ENCODE measurements at places on chromosomes 12 and 14.

DNA sequence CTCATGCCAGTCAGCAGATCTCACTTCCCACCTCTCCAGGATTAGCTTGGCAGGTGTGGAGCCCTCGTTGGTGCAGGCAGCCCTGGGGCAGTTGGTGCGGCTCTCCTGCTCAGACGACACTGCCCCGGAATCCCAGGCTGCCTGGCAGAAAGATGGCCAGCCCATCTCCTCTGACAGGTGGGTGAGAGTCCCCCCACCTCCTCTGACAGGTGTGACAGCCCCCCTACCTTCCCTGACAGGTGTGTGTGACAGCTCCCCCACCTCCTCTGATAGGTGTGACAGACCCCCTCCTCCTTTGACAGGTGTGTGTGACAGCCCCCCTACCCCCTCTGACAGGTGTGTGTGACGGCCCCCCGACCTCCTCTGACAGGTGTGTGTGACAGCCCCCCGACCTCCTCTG lies 26.3 kb downstream of the PAPLN start:
- DNase-seq = no peak

- DNase-seq = no peak
These were observed 880 bp downstream of the PNMA1 start for GRCh38 chr14:73713206-73713802.

DNA sequence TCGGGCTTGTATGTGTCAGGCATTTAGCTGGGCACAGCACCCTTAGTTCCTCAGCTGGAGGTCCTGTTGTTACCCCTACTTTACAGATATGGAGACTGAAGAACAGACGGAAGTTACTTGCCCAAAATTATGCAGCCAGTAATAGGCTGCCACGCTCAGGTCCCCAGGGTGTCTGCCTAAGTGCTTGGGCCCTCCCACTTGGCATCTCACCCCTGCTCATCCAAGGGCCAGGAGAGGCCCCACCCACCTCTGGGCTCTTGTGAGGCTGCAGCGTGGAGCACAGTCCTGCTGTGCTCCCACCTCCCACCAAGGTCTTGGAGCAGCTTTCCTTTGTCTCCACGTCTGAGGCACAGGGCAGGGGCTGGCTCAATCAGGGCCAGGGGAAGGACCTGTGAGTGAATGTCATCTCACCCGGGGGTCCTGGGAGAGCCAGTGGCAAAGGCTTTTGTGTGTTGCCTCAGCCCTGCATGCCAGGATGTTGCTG lies 64.6 kb downstream of the BEGAIN start:
- DNase-seq = no peak

DNA sequence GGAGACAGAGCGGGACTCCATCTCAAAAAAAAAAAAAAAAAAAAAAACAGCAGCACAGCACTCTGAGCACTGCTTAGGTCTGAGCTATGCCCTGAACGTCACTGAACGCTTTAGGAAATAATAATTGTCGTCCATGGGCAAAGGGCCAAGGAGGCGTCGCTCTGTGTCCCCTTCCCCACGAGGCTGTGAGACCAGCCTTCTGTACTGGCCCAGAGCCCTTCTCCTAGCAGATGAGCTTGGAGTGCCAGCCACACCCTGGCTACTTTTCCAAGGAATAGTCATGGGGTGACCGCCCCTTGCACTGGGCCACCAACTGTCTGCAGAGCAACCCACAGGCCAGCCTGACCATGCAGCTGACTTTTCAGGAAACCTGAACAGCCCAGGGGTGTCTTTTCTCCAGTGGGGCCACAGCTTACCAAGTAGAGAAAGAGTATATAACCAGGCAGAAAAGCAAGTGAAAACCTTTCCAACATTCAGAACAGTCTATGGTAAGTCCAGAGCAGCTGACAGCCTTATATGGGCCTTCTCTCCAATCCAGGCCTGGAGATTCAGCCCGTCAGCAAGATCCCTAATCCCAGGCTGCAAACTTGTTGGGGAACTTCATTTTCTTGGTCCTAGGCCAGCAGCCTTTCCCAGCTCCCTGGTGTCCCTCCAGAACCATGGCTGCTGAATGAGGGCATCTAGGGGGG lies 28.5 kb downstream of the CD9 start:
- no peak for DNase-seq

GRCh38 chr12:126953365-126953889 lies 1313.5 kb upstream of the TMEM132C start:
- DNase-seq = no peak

DNA sequence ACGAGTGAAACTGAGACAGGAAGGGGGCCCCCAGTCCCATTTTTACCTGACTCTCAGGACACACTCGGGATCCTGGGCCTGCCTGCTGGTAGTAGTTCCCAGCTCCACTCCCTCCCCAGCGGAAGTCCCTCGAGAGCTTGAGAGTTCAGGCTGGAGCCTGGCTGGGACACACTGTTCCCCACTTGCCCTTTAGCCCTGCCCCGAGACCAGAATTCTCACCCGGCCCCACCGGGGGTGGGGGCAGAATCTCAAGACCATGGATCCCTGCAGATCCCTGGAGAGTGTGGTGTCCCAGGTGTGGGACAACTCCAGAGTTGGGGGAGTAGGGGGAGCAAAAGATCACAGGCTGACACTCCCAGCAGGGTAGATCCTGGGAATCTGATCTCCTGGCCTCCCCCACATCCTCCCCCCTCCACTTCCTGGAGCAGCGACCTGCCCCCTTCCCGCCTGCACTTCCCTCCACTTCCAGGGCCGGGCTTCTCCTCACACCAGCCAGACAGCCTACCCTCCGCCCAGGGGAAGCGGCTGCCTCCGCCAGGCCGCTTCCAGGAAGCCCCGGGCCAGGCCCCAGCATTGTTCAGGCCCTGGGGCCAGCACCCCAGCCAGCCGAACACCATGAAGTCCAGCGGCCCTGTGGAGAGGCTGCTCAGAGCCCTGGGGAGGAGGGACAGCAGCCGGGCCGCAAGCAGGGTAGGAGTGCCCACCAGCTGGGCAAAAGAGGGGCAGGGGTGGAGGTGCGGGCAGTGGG lies at the start of gene TNS2:
TNS2 (plus strand) TSS at position 495 of the 748 bp plus-strand sequence; CDS start at position 616, 121 bp downstream.
- peak; percentile 66 for DNase-seq

GRCh38 chr14:45664668-45665356 lies 411.8 kb upstream of the MIS18BP1 start:
- DNase-seq = no peak

- DNase-seq = no peak
These were observed 89.0 kb upstream of the PPM1H start for GRCh38 chr12:63023926-63024325.

GRCh38 chr14:68377006-68377405 lies 415.9 kb downstream of the ZFP36L1 start:
- no peak for DNase-seq

DNA sequence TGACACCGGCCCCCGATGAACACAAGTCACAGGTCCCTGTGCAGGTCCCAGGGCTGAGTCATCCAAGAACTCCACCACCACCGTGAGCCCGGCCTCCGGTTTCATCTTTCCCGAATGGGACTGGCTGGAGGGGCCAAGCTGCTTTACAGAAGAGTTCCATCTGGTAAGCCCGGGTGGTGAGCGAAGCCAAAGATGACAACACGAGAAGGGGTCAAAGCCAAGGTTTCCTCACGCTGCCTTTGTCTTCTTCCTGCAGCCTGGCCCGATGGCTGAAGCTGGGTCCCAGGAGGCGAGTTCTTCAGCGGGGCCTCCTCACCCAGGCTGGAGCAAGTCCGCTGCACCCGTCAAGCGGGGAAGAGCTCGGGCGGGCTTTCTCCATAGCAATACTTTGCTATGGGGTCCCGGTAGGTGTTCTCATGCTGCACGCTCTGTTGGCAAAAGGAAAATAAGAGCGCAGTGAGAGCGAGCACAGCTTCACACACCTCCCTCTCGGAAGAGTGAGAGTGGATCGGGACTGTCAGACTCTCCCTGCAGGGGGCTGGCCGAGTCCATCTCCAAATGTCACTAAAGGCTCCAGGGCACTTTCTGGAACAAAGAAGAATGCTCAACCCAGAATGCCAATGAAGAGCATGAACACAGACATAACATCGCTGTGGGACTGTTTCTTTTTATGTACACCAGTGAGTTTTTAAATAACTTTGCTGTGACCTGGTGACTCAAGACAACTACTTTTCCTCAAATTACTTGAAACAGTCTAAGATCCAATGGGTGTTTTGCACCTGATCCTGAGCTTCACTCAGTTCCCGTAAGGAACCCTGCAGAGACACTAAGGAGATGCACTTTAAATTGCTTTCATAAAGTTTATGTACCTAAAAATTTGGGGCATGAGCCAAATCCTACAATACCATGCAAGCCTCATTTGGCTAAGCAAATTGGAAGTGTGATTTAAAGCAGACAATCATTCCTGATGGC lies 20.1 kb downstream of the SPRING1 start:
- no peak for DNase-seq

- no peak for DNase-seq
These were observed 671.3 kb upstream of the TBX3 start for GRCh38 chr12:115355301-115355700.

Measured in mesenchymal stem cell (in vitro differentiated cells and primary cell).